Activated CD8-positive, alpha-beta memory T cell treated with anti-CD3 and anti-CD28 coated beads, Interleukin-2, amount 50 U/mL, for 48 hours (primary cell): ENCODE measurements at places on chromosomes 11 and 22.

- DNase-seq, result no peak
Observed at GRCh38 chr11:72297828-72298227, 53.9 kb upstream of the PHOX2A start.

DNA sequence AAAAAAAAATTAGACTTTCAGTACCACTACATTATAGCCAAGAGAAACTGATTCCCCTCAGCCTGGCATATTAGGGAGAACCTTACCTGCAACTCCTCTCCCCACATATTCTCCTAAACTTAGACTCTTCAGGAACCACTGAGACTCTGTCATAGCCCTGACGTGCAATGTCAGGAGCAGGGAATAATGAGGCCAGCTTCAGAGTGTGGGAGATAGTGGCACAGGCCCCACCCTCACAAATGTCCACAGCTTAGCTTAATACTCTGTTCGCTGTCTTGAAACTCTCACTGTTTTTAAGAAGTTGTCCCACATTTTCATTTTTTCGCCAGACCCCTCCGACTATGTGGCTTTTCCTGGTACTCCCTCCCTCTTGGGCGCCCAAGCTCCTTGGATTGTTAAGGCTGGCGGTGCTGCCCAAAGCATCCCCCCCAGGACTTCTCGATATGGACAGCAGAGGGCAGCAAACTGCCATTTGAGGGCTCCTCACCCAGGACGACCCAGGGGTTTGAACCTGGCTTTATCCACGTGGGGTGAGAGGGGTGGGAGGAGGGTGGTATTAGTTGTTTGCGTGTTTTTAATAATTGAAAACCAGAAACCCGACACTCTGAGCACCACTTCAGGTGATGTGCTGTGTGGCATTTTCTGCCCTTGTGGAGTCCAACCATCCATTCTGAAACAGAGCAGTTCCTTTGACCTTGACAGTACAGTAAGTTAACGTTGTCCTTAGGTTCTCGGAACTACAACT, 45.2 kb upstream of the RASSF10 start:
- DNase-seq, result peak; percentile 81

DNA sequence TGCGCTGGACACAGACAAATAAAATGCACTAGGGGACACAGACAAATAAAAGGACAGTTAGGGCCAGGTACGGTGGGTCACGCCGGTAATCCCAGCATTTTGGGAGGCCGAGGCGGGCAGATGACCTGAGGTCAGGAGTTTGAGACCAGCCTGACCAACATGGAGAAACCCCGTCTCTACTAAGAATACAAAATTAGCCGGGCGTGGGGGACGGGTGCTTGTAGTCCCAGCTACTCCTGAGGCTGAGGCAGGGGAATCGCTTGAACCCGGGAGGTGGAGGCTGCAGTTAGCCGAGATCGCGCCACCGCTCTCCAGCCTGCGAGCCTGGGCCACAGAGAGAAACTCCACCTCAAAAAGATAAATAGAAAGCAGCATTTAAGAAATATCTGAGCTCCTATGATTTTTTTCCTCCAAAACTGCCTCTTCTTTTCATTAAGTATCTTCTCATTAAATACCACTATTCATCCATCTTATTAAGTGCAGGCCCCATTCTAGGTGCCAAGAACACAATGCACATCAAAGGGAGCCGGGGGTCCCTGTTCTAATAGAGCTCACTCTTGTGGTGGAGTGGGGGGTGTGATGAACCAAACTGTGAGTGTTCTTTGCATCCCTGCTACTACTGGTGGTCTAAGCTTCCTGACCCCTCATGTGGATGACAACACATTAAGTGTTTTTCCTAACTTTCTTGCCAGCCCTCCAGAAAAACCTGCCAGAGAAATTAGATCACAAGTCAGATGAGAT, 766 bp upstream of the ZNHIT2 start:
- DNase-seq, result no peak

- peak; percentile 88 for DNase-seq
Observed at GRCh38 chr22:40044870-40045834, 50.4 kb downstream of the FAM83F start.

DNA sequence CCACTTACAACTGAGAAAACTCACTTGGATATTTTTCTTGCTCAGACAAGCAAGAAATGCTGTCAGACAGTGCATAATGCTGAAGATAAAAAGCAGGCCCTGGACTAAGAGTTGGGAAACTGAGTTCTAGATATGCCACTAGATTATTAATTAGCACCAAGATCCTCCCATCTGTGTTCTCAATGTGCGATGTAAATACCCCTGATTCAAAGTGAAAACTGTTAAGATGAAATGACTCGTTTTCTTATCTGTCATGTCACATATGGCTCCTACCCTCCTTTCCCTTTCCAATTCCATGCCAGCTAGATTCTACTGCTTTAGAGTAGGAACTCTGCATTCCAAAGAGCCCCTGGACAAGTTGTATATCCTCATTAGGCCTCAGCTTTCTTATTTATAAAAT, 88.9 kb upstream of the CLNS1A start:
- DNase-seq, result no peak

GRCh38 chr22:40258501-40258915, 80.8 kb downstream of the TNRC6B start:
- no peak for DNase-seq

DNA sequence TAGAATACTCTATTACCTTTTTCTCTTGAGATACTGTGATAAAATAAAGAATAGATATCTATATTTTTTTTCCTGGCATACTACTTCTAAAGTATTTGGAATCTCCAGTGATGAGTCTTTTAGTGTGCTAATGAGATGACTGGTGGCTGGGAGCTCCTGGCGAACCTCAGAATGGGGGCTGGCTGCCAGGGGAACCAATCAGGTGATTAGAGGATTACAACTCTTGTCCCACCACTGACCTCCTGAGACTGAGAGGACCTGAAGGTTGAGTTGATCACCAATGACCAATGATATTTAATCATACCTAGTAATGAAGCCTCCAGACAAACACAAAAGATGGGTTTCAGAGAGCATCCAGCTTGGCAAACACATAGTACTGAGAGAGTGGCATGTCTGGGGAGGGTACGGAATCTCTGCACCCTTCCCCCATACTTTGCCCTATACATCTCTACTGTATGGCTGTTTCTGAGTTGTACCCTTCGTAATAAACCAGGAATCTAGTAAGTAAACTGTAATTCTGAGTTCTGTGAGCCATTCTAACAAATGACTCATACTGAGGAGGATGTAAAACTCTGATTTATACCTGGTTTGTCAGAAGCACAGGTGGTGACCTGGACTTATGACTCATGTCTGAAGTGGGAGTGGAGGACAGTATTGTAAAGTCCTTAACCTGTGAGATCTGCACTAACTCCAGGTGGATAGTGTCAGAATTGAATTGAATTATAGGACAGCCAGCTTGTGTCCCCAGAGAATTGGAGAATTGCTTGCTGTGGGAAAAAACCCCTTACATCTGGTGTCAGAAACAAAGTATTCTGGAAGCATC, 325.3 kb upstream of the LRRC4C start:
- no peak for DNase-seq

DNA sequence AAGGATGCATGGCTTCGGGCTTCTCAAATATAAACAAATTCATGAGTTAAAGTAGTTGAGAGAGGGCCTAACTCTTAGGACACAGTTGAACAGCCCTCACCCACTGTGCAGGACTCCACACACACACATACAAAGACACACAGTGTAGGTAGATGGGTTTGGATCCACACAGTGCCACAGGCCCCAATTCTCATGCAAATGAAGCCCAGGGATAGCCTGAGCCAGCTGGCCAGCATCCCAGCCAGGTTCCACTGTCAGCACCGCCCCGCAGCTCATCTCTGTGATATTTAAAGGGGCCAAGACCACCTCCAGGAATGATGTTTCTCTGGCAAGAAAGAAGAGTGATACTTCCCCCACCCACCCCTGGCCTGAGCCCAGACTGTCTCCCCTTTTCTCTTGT, 11.7 kb downstream of the SLC35C1 start:
- DNase-seq, result no peak

DNA sequence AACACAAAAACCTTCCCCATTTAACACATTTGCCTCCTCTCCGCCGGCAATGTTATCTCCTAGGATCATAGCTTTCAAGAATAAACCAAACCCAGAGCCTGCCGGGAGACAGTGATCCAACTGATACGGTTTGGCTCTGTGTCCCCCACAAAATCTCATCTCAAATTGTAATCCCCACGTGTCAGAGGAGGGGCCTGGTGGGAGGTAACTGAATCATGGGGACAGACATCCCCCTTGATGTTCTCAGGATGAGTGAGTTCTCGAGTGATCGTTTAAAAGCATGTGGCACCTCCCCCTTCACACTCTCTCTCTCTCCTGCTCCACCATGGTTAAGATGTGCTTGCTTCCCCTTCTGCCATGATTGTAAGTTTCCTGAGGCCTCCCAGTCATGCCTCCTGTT, 33.3 kb downstream of the RBFOX2 start:
- no peak for DNase-seq

GRCh38 chr11:133541720-133542095, 9.4 kb upstream of the OPCML start:
- DNase-seq, result no peak

- no peak for DNase-seq
Observed at GRCh38 chr11:113263458-113264259, 50.7 kb upstream of the TTC12 start.

- no peak for DNase-seq
Observed at GRCh38 chr11:114610550-114610949, 15.0 kb upstream of the NXPE4 start.

- DNase-seq, result no peak
Observed at GRCh38 chr11:65551572-65552387, 6.4 kb downstream of the LTBP3 start.

DNA sequence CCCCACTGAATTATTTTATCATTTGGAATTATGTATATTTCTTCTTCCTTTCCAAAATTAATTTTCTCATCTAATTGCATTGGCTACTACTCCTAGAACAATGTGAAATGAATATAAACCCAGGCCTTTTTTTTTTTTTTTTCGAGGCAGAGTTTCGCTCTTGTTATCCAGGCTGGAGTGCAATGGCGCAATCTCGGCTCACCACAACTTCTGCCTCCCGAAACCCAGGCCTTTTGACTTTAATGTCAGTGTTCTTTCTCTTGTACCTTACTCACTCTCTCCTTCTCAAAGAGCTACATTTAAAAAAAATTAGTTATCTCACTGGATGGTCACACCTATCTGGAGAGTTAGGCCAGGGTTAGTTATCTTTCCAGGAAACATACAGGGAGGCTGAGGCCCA, 35.3 kb upstream of the LRRC32 start:
- DNase-seq, result no peak

DNA sequence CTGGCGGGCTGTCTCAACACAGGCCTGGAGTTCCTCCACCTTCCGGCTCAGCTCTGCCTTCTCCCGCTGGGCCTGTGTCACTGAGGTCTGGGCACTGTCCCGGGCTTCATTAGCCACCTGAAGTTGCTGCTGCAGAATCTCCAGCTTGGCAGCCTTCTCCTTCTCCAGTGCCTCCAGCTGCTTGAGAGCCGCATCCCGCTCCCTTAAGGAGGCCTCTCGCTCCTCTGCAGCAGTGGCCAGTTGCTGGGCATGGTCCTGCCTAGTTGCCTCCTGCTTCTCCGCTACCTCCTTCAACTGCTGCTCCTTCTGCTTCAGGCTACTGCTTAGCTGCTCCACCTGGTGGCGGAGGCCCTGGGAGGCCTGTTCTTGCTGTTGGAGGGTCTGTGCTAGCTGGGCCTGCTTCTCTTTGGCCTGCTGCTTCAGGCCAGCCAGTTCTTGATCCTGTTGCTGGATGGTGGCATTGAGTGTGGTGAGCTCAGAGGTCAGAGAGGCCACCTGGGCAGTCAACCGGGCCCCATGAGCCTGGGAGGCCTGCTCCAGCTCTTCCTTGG, 16.9 kb downstream of the IL18BP start:
- peak; percentile 39 for DNase-seq

GRCh38 chr11:19822531-19822930, 109.9 kb downstream of the NAV2 start:
- DNase-seq, result no peak

- no peak for DNase-seq
Observed at GRCh38 chr11:33777906-33778305, 3.6 kb upstream of the FBXO3 start.

GRCh38 chr22:44338906-44339305, 26.2 kb upstream of the SHISAL1 start:
- DNase-seq, result no peak

DNA sequence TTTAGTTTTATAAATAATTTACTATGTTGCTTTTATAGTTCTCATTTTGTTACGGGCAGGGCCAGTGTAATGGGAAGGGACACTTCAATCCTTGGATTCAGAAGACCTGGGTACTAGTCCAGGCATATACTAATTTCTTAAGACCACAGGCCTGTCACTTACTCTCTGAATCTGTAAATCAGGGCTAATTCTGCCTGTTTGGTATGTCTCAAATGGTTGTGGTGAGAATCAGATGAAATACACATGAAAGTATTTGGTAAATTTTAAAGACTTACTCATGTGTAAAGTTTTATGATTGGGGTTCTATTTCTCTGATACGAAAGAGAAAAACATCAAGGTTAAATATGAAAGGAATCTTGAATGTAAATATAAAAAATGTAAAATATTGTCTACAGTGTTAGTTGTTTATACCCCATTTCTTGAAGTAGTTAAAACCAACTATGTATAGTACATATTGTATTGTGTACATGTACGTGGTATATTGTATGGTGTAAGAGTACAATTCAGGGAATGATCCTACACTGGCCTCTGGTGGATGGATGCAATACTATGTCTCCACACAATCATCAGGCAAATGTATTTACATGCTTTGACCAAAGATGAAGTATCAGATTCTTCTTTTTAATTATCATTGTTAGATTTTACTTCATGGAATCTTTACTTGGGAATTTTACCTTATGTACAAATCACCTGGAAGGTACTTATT, 24.5 kb upstream of the RAG2 start:
- DNase-seq, result no peak

GRCh38 chr22:39313258-39314001, 6.0 kb downstream of the RPL3 start:
- no peak for DNase-seq

DNA sequence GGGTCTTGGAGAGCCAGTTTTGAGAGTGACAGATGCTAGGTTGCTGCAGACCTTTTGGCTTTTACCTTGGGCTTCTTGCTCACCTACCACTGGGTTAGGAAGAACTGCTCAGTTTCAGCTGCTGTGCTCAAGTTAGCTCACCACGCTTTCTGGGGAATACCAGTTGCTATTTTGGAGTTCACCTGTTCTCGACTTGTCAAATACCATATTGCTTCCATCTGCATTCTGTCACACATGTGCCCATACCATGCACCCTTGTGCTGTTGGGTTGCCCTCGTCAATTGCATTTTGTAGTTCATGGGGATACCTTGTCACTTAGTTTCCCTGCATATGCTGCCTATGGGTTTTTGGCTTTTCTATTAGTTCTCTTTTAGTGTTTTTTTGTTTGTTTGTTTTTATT, 23.0 kb upstream of the BARX2 start:
- DNase-seq, result no peak
